ENCODE measurements at places on chromosomes 2 and 18.
A peak's percentile ranks its signal among the peaks of the same experiment; 100 is the strongest.

GRCh38 chr2:11729362-11730212 lies 16.8 kb upstream of the LPIN1 start:
- no peak for DNase-seq

DNA sequence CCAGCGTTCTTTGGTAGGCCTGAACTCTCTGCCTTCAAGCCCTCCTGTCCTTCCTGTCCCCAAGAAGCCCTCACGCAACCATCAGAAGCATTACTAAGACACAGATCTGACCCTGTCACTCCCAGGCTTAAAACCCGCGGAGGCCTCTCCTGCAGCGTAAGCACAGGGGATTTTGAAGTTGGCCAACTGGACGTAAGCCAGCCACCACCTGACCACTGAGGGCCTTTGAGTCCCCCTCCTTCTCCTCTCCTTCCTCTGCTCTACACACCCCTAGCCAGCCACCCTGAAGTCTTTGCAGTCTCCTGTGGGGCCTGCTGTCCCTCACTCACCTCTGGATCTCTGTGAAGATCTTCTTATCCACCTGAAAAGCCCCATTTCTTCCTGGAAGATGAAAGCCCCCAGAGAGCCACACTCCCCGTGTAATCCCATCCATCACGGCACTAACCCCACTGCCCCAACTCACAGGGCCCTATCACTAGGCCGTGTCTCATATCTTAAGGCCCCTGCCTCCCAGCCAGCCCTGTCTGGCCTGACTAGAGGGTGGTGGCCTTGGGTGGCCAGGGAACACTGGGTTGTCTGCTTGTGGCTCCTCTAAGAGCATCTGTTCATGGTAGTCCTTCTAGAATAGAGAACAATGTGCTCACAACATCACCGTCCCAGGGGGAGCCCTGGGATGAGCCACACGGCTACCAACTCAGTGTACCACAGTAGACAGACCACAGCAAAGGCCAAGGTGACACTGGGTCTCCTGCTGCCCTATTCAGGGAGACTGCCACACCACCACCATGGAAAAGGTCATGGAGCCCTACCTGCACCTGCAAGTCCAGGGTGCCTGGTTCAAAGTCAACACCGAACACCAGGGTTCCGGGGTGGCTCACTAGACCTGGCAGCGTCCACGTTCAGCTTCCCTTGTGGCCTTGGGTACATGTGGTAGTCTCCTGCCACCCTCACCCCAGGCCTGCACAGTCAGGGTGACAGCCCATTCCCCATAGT lies 191.6 kb downstream of the ZBTB7C start:
- DNase-seq, result no peak

GRCh38 chr2:216827073-216827720 lies 32.7 kb downstream of the TNP1 start:
- no peak for DNase-seq

DNA sequence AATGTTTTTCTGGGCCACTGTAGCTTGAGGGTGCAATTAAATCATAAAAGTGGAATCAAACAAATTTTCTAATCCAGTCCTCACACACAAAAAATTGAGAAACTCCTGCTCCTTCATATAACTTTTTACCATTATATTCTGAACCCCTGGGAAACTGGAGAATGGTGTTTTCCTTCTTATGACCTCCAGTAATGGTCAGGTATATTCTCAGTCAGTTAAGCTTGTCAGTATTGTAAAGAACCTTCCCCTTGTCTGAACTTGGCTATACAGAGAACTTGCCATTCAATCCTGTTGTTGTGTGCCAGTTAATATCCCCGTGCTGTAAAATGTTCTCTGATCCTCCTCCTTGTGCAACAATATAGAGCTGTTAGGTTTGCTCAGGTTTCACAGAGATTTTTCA lies 39.5 kb downstream of the ZNF804A start:
- no peak for DNase-seq

GRCh38 chr18:31977270-31977872 lies 34.4 kb upstream of the TRAPPC8 start:
- DNase-seq, result no peak

- DNase-seq, result no peak
Observed at GRCh38 chr18:11859903-11860407, 8.7 kb downstream of the CHMP1B start.

GRCh38 chr2:229081411-229081810 lies 189.7 kb downstream of the PID1 start:
- DNase-seq, result no peak

DNA sequence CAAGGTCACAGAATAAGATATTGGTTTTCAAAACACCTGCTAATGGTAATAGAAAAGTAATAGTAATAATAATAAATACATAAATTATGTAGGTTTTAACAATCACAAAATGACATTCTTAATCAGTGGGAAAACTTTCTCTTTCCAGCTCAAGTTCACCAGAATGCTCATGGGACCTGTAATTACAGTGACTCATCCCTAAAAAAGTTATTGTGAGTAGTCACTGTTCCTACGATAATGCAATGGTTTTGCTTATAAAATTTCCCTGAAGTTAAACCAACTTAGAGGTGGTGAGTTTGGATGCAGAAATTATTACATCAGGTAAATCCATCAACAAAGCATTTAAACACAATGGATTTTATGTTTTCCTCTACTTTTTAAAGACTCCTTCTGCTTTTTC lies 502.3 kb downstream of the PID1 start:
- no peak for DNase-seq

DNA sequence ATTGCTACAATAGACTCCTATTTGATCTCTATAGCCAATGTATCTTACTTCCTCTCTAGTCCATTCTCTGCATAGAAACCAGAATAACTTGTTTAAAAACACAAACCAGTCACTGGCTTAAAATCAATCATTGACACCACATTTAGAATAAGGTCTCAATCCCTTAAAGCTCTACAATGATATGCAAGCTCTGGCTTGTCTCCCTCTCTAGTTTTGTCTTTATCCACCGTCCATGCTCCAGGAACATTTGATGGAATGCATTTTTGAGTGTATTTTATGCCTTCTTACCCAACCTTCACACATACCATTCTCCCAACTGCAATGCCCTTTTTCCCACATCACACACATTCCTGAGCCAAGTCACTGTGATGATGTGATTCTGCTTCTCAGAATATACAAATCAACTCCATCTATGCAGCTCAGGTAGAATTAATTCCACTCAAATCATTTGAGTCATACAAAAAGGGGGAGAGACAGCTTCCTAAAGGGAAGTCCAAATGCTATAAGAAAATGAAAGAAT lies 1107.2 kb downstream of the DPP10 start:
- no peak for DNase-seq

GRCh38 chr2:160332318-160332717 lies 132.2 kb upstream of the ITGB6 start:
- DNase-seq, result no peak

DNA sequence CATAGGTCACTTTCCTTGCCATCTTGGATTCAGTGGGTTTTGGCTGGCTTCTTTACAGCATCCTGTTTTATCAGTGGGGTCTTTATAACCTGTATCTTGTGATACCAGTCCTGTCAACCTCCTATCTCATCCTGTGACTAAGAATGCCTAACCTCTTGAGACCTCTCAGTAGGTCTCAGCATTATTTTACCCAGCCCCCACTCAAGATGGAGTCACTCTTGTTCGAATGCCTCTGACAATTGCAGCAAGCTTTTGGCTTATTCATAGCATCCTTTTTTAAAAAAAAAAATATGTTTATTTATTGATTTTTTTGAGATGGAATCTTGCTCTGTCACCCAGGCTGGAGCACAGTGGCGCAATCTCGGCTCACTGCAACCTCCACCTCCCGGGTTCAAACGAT lies 24.7 kb upstream of the IGFBP2 start:
- DNase-seq, result no peak

DNA sequence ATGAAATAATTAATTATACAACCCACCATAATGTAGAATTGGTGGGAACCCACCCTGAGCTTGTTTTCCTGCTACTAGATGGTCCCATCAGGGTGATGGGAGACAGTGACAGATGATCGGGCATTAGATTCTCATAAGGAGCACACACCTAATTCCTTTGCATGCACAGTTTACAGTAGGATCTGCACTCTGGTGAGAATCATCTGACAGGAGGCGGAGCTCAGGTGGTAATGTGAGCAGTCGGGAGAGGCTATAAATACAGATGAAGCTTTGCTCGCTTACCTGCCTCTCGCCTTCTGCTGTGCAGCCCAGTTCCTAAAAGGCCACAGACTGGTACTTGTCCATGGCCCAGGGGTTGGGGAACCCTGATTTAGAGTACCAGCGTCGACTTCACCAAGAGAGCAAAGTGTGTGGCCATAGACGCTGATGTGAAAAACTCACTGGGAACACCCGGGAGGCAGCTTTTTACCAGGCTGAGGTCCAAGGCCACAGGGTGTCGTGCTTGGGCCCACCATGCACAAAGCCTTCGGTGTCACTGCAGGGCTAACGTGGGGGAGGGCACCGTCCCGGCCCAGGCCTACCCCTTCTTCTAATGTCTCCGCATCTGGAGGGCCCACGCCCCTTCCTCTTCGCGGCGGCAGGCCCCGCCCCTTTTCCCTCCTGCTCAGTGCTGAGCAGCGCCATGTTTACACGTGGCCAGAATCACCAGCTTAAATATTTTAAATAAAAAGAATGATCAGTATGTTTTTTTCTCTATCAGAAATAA lies 296.8 kb upstream of the HDAC4 start:
- no peak for DNase-seq

GRCh38 chr2:192741889-192742288 lies 547.2 kb upstream of the TMEFF2 start:
- DNase-seq, result no peak

DNA sequence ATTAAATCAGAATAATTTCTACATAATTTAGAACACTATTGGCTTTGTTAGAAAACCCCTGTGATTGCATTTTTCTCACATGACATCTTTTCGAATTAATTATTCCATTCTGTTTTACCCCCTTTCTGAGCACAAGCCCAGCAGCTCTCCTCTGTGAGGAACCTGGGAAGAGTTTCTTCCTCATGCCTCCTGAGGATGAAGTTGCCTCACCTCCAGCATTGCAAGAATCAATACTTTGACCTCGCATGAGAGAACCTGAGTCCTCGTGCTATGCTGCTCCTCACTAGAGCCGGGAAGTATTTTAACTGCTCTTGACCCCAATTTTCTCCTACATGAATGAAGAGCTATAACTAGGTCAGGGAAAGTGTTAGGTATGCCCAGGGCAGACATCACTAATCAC lies 77.1 kb upstream of the RAPH1 start:
- no peak for DNase-seq

GRCh38 chr2:205947621-205948495 lies 138.1 kb downstream of the INO80D start:
- DNase-seq, result peak; percentile 46

DNA sequence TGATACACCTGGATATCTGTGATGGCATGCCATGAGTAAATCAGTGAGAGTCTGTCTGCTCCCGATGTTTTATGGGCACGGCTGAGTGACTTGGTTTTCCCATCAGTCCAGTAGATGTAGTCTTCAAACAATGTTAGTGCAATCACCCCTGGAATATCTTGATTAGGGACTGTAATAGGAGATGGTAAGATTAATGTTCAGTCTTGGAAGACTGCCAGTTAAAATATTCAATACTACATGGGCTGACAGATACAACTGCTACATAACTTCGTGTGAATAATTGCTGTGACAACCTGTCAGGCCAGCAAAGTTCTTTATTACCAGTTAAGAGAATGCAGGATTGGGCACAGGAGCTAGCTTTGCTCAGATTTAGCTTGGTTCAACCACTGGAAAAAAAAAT lies 1673.3 kb downstream of the LRP1B start:
- DNase-seq, result no peak

DNA sequence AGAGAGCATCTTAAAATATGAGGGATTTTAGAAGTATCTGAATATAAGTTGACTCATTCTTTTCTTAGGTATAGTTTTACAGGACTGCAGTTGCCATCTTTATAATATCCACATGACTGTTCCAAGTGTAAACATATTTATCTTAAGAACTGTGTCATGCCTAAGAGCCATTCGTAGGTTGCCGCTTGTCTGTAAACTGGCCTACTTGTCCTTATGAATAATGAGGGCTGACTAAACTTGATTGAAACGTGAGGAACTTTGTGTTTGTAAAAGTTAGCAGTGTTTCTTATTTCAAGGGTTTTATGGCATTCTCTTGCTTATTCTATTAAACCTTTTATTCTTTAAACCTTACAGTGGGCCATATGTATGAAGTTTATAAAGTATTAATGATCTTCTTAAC lies 99.6 kb downstream of the MAP3K20 start:
- DNase-seq, result no peak

DNA sequence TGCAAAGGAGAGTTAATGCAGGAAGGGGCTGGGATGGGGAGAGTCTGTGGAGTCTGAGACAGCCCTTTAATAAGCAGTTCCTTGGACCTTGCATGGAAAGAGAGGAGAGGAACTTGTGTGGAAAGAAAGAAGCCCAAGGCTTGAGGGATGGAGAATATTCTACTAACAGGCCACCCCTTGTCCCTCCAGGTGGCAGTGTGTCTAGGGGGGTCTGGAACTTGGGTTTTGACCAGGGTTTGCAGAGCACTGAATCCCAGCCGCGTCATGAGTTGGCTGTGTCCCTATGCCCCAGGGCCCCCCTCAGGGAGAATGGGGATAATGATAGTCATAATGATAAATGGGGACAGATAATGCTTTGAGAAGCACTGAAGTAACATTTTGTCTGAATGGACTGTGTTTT lies 15.0 kb downstream of the TCF7L1 start:
- no peak for DNase-seq

GRCh38 chr18:62420151-62420512 lies 95.0 kb downstream of the TNFRSF11A start:
- peak; percentile 11 for DNase-seq

- no peak for DNase-seq
Observed at GRCh38 chr2:235235977-235236767, 257.7 kb upstream of the AGAP1 start.

GRCh38 chr2:234914371-234915154 lies 37.3 kb upstream of the SH3BP4 start:
- DNase-seq, result no peak

DNA sequence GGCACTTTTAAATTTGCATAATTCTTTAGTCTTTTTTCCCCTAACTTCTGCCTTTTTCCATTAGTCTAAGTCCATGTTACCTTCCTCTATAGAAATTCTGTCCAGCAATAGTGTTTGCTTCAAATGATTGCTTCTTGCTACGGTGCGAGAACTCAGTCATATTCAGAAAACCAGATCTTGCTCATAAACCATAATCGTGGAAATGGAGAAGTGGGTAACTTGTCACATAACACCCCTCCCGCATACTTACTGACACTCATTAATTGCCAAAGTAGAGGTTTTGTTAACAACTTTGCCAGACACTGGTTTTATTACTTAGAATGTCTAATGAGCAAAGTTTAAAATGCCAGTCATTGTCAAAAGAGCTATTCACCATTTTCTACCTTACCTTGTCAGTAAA lies 94.3 kb upstream of the TWSG1 start:
- no peak for DNase-seq

DNA sequence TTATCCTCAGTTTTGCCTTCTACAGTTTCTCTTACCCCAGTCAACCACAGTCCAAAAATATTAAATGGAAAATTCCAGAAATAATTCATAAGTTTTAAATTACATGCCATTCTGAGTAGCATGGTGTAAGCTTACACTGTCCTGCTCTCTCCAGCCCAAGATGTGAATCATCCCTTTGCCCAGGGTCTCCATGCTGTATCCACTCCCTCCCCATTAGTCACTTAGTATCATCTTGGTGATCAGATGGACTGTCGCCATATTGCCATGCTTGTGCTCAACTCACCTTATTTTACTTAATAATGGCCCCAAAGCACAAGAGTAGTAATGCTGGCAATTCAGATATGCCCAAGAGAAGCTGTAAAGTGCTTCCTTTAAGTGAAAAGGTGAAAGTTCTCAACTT lies 18.5 kb upstream of the CCNT2 start:
- no peak for DNase-seq

All from stimulated activated CD4-positive, alpha-beta T cell treated with anti-CD3 and anti-CD28 coated beads, Interleukin-12 subunit alpha, Interleukin-12 subunit beta, amount 100 ng/mL, for 4 hours (primary cell).